ENCODE measurements at places on chromosomes 6 and 20. TPM values are rescaled to one million over a fixed set of nuclear protein-coding genes. Genes with fewer than 3 reads are reported as not detected.

- DNase-seq, result peak; percentile 2
Measured at GRCh38 chr6:90811596-90812226, 224.8 kb upstream of the MAP3K7 start.

Gene TSBP1
- total RNA-seq, result not detected

DNA sequence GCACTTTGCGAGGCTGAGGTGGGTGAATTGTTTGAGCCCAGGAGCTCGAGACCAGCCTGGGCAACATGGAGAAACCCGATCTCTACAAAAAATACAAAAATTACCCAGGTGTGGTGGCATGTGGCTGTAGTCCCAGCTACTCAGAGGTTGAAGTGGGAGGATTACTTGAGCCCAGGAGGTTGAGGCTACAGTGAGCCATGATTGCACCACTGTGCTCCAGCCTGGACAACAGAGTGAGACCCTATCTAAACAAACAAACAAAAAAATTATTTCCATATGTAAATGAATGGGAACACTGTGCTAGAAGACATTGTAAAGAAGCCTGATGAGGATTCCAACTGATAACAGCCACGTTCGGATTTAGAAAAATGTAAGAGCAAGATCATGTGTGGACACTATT lies 154.2 kb downstream of the ZFP64 start:
- no peak for DNase-seq

DNA sequence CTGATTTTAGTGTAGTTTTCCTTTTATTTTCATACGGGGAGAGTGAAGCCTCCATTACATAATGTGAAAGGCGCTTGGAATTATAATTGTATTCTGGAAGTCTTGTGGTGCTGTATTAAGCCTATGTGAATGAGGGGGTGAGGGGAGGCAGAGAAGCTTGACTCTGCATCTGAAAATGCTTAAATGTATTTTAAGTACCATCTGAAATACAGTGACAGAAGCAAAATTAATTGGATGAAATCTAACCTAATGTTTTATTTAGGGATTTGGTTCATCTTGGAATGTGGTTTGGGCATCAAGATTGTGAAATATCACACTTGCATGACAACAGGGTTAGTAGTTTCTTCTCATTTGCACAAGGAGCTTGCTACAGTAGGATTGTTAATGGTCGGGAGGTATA lies 41.2 kb downstream of the TMEM200A start:
- DNase-seq, result no peak

GRCh38 chr6:1439349-1439748 lies 50.0 kb downstream of the FOXF2 start:
- no peak for DNase-seq

GRCh38 chr20:46588532-46589511 lies 38.4 kb upstream of the OCSTAMP start:
- no peak for DNase-seq

DNA sequence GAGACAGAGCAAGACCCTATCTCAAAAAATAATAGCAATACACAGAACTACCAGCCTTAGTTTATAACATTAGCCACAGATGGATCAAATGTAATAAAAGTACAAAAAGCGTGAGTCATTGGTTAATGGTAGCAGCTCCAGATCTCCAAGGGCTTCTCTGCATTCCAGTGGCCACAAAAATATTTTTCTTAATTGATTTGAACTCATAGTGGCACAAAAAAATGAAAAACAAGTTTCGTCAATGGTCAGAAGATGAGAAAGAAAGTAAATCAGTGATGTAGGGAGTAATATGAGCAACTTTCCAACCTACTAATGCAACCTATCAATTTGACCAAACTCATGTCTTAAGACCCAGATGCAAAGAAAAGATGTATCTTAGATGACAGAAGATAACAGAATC lies 79.6 kb downstream of the CEP57L1 start:
- no peak for DNase-seq

DNA sequence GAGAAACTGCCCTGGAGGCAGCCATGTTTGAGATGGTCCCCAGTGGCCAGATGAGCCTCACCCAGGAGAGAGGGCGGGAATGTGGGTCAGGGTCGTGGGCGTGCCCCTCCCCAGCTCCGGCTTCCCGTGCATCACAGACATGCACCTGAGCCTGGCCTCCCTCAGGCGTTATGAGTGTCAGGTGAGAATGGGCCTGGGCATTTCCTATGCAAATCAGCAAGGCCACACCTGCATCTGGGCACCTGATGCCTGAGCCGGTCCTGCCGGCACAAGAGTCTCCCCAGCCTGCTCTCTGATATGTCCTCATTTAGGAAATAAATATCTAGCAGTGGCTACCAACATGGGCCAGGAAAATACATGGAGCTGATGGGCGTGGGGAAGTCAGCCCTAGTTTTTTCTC lies 82.4 kb downstream of the RAMACL start:
- no peak for DNase-seq

GRCh38 chr6:73348550-73349204 lies 5.4 kb downstream of the DPPA5 start:
- DNase-seq, result no peak

GRCh38 chr20:24575811-24576210 lies 106.4 kb downstream of the SYNDIG1 start:
- DNase-seq, result no peak

DNA sequence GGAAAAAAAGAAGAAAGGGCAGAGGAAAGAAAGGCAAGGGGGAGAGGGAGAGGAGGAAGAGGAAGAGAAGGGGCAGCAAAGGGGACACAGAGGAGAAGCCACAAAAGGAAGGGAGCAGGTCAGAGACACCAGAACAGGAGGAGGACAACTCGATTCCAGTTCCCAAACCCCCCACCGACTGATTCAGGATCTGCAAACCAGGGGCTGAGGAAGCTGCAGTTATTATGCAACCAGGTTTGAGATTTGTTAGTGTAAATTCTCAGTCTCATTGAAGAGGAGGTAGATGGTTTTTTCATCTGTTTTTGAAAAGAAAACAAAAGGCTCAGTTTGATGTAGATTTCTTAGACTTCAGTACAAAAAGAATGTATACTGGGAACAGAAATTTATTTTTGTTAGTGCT lies 202.8 kb downstream of the FOXC1 start:
- no peak for DNase-seq

Gene CLDN20
- not detected for total RNA-seq

Gene SLC35D3
- total RNA-seq, result not detected

- DNase-seq, result no peak
Measured at GRCh38 chr6:73497915-73498314, 22.9 kb downstream of the EEF1A1 start.

GRCh38 chr20:46043556-46043955 lies 14.5 kb downstream of the SLC12A5 start:
- no peak for DNase-seq

DNA sequence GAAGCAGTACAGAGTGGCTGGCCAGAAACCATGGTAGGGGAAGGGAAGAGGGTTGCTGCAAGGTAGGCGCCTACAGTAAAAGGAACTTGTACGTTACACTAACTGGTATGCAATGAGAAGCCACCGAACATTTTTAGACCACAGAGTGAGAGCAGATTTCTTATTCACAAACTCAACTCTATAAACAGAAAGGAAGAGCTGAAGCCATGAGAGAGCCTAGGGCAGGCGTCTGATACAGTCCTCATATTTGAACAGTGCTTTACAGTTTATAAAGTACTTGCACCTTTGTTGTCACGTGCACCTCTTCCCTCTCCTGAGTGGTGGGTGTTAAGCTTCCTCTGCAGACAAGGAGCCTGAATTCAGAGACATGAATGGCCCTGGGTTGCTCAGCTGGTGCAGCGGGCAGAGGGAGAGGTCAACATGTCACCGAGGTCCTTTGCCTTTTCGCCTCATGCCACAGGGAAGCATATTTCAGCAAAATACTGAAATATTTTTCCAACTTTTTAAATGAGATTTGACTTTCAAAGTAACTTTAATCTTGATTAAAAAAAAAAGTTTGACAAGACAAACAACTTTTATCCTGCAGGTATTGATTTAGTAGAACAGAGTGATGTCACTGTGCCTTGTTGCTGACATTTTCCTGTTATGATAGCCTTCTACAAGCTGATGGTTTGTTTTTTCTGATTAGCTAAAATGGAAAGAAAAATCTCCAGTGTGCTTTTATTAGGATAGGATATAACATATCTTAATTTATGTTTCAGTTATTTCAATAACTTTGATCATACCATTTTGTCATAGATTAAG lies 23.8 kb downstream of the UST start:
- DNase-seq, result no peak

Gene DEFB126
- not detected for total RNA-seq

DNA sequence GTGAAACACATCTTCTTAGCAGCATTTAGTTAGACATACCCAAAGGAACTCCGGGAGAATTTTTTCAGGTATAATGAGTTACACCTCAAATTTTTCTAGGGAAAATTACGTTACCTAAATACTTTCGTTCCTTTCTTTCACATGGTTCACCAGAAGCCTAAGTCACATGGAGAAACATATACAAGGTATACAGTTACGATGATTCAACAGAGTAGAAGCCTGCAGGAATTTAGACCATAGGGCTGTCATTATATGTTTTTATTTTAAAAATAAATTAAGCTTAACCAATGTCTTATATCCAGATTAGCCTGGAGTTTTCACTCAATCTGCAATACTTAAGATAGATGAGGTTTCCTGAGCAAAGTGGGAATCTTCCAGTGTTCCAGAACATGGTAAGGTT lies 549.5 kb upstream of the JARID2 start:
- no peak for DNase-seq

DNA sequence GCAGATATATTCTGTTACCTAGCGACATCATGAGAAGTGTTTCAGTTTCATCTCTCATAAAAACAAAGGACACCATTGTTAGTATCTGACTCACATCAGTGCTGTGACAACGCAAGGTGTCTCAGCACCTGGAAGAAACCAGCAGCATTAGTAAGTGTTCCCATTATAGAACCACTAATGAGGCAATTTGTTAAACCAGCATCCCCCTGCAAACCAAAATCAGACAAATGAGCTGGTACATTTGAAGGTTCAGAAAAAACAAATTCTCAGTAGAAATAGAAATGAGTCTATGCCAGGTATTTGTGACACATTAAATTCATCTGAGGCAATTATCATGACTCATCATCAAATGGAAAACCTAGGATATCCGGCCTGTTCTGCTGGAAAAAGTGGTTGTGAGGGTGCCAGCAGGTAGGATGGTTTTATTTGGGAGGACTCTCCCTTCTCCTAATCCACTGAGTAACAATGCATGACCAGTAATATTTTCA lies 151.7 kb downstream of the TMEM200A start:
- DNase-seq, result no peak

GRCh38 chr6:170093276-170093657 lies 197.6 kb downstream of the DLL1 start:
- no peak for DNase-seq

- DNase-seq, result no peak
Measured at GRCh38 chr6:148413321-148414091, 70.9 kb downstream of the SASH1 start.

DNA sequence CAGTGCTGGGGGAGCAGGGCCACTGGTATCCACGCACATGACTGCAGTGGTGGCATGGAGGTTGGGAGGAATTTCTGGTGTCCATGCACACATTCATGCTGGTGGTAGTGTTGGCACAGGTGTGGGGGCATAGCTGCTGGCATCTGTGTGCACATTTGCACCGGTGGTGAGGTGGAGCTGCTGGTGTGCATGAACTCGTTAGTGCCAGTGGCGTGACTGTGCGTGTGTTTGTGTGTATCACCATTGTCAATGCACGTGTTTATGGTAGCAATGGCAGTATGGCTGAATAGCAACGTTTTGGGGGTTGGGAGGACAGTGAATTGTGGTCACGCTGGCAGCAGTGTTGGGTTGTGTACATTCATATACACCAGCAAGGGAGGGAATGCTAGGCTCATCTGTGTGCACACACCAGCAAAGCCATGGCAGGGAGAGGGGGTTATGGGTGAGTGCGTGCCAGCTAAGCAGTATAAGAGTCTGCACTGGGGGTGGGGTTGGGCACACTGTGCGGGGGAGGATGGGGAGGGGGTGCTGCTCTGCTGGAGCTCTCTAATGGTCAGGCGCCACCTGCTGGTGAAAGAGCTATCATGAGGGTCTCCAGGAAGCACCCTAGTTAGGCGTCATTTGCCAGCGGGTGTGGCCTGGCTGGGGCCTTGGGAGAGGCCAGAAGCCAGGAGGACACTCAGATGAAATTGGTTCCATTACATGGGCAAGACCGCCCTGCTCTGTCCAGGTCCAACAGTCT lies 626.1 kb upstream of the ID4 start:
- DNase-seq, result no peak

GRCh38 chr6:116451916-116452315 lies 9.3 kb upstream of the CALHM6 start:
- no peak for DNase-seq

Gene DSN1
- total RNA-seq, result 10.6 TPM

Gene SSTR4
- not detected for total RNA-seq

GRCh38 chr20:58992911-58993310 lies 11.9 kb downstream of the NELFCD start:
- DNase-seq, result peak; percentile 27

Gene TRIM10
- total RNA-seq, result not detected

- DNase-seq, result no peak
Measured at GRCh38 chr20:46838011-46838410, 56.6 kb upstream of the EYA2 start.

DNA sequence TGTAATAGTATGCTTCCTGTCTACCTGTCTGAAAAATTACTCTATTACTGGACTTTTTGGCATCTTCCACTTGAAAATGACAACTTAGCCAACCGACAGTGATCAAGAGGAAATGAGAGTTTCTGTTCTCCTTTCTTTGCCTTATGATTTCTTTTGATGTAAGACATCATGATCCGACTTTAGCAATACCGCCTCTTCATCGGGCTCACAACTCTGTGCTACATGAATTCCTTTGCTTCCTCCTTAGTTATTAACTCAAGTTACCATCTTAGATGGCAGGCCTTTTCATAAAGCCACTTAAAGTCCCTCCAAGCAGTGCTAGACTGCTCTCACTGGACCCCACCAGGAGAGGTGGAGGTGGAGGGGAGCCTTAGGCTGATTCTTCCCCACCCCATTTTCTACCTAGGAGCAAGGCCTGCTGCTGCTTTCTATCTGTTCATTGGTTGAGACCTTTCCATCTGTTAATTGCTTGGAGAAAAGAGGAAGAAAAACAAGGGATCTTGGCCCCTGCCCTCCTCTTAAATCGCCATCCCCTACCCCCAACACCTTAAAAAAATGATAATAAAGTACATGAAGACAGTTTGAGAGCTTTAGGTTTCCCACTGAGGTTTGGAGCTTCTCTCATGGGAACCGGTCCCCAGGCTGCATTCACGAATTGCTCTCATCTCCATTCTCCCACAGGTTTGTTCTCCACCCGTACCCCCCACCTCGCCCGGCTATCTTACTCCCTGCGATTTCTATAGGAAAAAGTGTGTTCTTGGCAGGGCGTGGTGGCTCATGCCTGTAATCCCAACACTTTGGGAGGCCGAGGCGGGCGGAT lies 21.6 kb upstream of the MCM3 start:
- no peak for DNase-seq

GRCh38 chr20:34946661-34947060 lies 8.9 kb downstream of the GSS start:
- no peak for DNase-seq

Gene TTLL9
- 1.1 TPM for total RNA-seq

Data from thyroid gland (tissue), 4 donors.